Lung microvascular endothelial cell (primary cell): ENCODE measurements at places on chromosomes 12 and 14. TPM values are rescaled to one million over a fixed set of nuclear protein-coding genes. Genes with fewer than 3 reads are reported as not detected.

The PDZRN4 gene
- not detected in 2 replicates for total RNA-seq

DNA sequence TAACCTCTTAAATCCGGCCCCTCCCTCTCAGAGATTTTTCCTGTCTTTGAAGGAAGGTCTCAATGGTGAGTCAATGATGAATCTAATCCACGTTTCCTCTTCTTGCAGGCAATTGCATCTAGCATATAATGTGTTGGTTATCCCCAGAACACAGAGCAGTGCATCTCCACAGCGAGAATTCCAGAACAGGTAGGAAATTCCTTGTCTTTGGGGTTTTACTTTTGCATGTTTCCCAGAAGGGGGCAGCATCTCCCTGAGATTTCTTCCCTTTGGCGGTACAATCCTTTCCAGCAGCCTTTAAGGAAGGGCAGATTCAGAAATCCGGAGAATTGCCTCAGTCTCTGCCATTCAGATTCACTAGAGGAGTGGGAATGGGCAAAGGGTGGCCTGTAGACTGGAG lies 128.0 kb downstream of the KCNA5 start:
- DNase-seq, result peak; percentile 35

The KICS2 gene
- total RNA-seq, result 3.3 and 4.0 TPM in 2 replicates

GRCh38 chr12:55720894-55721444 lies 776 bp downstream of the RDH5 start:
- peak; percentile 93 for DNase-seq

DNA sequence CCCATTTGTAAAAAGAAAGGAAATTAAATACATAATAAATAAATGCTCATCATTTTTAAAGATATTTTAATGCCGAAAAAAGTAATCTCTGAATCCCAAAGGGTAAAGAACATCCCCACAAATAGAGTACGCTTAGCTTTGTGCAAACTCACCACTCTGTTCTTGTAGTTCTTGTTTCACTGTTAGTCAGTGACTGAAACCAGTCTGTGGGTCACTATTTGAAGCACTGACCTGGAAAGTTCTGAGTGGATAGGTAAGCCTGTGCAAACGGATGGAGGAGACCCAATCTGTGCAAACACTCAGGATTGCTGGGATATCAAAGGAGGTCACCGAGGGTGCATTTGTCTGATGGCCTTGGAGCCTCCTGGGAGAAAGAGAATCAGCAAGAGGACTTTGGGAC lies 68.1 kb upstream of the TSPAN11 start:
- DNase-seq, result no peak

DNA sequence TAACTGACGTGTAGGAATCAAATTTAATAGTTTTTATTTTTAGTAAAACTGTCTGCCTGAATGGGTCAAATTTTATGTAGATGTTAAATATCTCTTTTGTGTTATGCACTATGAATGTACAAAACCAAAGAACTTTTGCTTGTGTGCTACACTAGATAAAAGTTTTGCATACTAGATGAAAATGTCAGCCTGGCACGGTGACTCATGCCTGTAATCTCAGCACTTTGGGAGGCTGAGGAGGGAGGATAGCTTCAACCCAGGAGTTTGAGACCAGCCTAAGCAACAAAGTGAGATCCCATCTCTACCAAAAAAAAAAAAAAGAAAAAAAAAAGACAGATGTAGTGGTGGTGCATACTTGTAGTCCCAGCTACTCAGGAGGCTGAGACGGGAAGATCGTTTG lies 11.1 kb downstream of the AEBP2 start:
- DNase-seq, result no peak

GRCh38 chr14:91261115-91261514 lies 16.6 kb upstream of the GPR68 start:
- DNase-seq, result no peak

- DNase-seq, result no peak
These were observed 380.8 kb downstream of the EGLN3 start for GRCh38 chr14:33569821-33570687.

The LRFN5 gene
- not detected in 2 replicates for total RNA-seq

The SIX6 gene
- not detected in 2 replicates for total RNA-seq

- no peak for DNase-seq
These were observed at the start of gene REM2 for GRCh38 chr14:22883173-22883976. Gene REM2, plus strand, starts transcription at chr14:22883222. Its CDS starts 66 bp downstream, at chr14:22883288.

GRCh38 chr12:25241167-25242020 lies 9.3 kb downstream of the KRAS start:
- peak; percentile 67 for DNase-seq

- no peak for DNase-seq
These were observed 6.6 kb downstream of the ASPG start for GRCh38 chr14:104091927-104092771.

DNA sequence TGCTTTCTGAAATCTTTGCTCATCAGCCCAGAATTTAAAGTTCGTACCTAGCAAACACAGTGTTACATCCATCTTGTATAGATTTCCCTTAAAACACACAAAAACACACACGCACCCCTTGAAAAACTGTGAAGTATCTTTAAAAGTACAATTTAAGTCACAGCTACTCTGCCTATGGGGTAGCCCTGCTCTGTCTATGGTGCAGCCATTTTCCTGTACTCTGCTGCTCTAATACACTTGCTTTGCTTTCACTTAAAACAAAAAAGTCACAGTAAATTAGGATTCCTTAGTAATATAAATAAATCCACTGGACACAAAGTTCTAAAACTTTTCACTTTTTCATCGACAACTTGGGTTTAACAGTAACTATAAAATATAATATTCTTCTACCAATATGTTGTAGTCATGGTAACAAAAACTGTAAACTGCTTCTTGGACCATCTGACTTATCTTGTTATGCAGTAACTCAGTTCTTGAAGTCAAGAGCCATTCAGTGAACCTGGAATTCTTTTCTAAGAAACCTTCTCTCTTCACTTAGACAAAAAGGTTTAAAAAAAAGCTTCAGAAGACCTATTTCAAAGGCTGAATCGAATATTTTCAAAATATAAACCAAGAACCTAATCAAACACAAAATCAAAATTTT lies 63.5 kb downstream of the MED13L start:
- no peak for DNase-seq

DNA sequence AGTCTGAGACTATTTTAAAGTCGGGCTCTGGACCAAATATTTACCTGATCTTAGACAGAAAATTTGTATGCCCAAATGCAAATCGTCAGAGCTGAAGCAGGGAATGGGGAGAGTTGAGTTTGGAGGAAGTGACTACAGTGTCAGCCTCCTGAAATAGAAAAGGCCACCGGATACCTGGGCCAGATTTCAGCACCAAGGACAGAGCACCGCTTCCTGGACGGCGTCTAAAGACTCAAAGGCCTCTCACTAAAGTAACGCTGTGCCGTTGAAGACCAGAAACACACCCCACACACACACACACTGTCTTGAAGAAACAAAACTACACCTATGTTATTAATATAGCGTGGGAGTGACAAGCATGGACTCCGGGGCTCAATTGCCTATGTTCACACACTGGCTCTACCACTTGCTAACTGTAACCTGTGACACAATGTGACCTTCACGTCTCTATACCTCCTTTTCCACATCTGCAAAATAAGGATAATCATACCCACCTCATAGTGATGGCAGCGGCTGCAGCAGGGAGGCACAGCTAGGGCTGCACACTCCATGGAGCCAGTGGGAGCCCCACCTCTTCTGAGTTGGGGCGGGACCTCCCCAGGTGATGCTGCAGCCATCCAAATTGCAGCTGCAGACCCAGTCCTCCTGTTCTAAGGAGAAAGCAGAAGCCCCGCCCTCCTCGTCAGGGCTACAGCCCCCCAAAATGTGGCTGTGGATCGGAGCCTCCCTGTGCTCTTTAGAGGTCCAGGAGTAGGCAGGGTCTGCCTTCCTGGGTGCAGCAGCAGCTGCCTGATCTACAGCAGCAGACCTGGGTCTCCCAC lies 35.6 kb downstream of the KRT76 start:
- peak; percentile 59 for DNase-seq
